ENCODE measurements at places on chromosomes 2 and 18.

GRCh38 chr2:159612255-159612901, 4.0 kb downstream of the BAZ2B start:
- DNase-seq: no peak

GRCh38 chr2:65232636-65233035, 5.0 kb downstream of the ACTR2 start:
- no peak for DNase-seq

GRCh38 chr2:106607371-106607770, 120.2 kb downstream of the CD8B2 start:
- DNase-seq: no peak

GRCh38 chr2:188291617-188292347, at the start of gene GULP1:
GULP1 (plus strand) TSS chr2:188291874; CDS start chr2:188477703, 185,829 bp downstream.
- no peak for DNase-seq

- DNase-seq: no peak
These were observed 12.8 kb downstream of the RBFA start for GRCh38 chr18:80046961-80047541.

- DNase-seq: no peak
These were observed 203.6 kb downstream of the FHOD3 start for GRCh38 chr18:36501100-36501499.

DNA sequence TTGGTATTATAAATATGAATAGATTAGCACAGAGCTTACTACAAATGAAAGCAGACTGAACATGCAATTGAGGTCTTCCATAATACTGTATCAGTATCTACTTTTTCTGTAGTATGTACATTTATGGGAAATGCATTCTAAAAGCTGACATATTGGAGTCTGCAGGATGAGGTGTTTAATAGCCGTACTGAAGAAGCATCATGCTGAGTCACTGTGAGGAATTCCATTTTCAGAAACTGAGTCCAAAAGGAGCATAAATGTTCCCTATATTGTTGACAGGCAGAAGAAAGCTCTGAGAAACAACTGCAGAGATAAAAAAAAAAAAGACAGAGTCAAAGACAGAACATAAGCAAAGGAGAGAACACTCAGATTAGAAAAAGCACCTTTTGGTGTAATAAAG, 366.7 kb upstream of the SPHKAP start:
- DNase-seq: no peak

- no peak for DNase-seq
These were observed 118.9 kb upstream of the ARL5A start for GRCh38 chr2:151946899-151947812.

DNA sequence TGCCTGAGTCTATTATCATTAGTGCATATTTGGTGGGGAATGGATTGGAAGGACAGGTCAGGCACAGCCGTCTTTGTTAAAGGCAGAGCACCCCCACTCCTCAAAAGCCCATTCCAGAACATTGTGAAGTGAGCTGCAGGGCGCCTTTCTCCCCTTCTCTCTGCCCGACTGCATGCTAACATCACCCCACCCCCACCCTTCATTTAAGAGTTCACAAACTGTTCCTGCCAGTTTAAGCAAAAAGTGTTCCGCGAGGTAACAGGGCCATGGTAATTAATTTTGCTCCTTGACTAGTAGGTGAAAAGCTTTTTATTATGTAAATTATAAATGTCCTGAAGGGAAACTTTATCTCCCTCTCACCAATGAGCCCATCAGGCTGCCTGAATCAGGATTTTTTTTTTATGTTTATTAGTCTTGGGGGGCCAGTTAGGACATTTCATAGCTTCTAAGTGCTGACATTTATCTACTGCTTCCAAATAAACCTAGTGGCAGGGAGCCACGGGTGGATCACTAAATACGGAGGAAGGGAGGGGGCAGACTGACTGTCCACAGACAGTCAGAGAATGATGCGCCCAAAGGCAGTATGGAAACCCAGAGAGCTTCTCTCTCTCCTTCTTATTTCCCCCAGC, 99.4 kb downstream of the FTCDNL1 start:
- DNase-seq: no peak

GRCh38 chr2:122193622-122194021, 438.2 kb downstream of the TSN start:
- no peak for DNase-seq

DNA sequence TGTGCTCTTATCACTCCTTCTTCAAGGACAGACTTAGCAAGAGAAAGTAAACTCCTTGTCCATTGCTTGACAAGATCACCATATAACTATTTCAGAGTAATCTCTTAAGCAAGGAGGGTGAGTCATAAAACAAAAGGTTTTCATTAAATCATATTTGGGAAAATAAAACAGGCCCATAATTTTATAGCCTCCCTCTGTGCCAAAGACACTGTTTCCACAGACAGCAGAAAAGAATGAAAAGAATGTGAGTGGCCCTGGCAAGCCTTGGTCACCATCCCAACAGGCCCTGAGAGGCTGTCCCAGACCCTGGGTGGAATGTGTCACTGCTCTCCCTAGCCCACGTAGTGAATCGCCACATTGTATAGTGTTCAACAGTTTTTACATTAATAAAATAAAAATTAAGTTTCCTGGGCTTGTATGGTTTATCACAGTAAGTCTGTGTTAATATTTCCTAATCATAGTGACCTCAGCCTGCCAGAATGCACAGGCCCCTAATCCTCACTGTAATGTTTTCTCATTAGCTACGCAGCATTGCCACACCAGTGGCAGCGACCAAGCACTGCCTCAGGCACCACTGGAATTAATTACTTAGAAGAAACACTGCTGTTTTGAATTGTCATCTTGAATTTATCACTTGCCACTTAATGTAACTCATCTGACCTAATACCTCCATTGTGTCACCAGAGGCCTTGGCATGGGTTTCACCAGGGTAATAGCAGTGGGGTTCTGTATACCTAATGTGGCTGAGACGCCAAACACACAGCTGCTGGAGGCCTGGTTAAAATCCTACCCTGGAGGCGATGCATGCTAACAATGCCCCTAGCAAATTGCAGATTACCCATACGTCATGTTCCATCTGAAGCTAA, 401.9 kb downstream of the LNPK start:
- DNase-seq: no peak

DNA sequence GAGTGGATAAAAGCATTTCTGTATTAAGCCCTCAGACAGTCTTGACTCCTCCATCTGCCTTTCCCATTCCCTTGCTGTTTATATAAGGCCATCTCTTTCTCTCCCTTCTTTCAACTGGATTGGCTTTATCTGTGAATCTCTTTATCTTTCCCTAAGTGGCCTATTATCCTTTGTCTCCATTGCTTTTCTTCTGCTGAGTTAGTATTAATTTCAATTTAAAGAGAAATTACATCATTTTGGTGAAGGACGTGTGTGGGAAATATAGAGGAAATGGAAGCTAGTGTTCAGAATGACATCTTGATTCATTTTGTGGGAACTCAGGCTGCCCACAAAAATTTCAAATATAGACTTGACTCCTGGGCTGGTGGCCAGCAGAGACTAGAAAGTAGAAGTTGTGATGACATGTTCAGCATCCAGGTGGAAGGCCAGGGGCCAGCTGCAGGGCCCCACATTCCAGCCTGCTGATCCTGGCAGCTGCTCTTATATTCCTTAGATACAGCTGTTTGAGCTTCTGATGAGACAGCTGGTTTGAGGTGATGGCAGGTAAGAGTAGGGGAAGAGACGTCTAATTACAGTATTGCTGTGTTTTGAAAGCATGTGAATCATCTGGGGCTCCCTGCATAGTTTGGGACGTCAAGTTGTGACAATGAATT, 52.3 kb downstream of the DIS3L2 start:
- no peak for DNase-seq

DNA sequence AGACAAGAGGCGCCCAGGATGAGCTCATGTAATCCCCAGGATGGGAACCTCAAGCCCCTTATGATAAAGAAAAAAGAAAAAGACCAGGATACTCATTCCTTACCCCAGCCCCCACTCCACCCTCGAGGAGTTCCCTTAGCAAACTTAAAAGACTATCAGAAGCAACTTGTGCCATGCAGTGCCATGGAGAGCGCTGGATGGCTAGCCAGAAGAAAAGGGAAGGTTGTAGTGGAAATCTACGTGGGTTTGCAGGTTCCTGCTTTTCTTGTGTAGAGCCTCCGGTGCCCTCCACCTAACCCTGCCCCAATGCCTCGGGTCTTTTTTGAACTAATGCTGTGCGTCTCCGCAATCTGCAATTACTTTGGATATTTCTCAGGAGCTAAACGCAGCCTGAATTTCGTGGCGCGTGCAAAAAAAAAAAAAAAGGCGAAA, 16.2 kb upstream of the BCL11A start:
- DNase-seq: no peak

- DNase-seq: no peak
These were observed 1.1 kb upstream of the CDH2 start for GRCh38 chr18:28177828-28178635.

- no peak for DNase-seq
These were observed 126.0 kb downstream of the OSBPL1A start for GRCh38 chr18:24271381-24272228.

GRCh38 chr18:45505497-45506206, 109.6 kb upstream of the SLC14A2 start:
- no peak for DNase-seq

- DNase-seq: no peak
These were observed 303.2 kb upstream of the UBE2E3 start for GRCh38 chr2:180677200-180677599.

GRCh38 chr2:61478086-61478485, 7.2 kb upstream of the USP34 start:
- no peak for DNase-seq

- no peak for DNase-seq
These were observed 138.6 kb downstream of the ALK start for GRCh38 chr2:29782549-29783458.

DNA sequence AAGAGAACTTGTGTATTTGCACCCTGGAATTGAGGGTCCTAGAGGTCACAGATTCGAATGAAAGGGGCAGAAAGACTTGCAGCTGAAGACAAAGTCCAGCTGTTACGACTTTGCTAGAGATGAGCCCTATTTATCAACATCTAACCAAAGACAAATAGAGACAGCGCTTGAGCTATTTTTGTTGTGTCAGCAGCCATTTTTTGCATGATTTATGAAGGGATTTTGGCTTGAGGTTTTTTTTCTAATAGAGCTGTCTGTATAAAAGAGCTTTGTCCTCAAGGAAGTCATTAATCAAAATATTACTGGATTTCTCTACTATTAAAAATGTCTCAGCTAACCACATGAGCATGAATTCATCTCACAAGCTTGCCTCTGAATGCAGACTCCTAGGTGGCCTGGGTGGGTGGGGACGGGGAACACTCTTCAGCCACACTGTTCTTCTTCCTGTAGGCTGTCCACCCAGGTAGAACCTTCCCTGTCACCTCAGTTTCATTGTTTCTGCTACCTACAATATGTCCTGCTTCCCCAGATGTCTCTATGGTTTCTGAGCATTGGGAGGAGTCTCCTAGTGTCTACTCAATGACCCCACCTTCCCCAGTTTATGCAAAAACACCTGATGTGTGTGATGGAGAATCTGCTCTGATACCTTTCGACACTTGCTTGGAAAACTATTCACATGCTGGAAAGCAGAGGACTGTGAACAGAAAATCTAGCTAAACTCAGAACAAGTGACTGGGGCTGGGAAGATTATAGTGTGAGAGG, 7.2 kb upstream of the CD226 start:
- DNase-seq: no peak

DNA sequence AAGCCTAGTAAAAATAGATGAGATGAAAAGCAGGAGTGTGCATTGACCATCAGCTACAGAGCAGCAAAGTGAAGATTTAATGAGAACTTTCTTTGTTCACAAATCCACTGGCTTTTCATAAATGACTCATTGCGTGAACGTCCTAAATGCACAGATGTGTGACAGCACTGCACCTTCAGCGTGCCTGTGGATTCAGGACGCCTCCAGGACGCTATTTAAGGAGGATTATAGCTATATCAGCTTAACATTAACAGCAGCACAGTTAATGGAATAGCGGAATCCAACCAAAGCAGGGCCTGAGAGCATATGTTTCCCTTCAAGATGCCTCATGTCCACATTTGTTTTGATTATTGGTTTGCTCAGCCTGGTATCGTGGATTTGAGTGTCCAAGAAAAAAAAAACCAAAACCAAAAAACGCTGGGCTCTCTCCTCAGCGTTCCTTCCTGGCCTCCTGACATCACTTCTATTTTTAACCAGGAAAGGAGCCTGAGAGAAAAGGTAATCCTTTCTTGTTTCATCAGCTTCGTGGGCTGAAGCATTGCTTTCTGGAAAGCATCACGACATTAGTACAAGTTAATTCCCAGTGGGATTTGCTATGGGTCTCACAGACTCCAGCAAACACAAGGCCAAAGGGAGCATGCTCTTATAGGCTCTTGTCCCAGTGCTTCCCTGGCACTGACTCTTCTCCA, 447.0 kb upstream of the SMIM21 start:
- DNase-seq: no peak

- no peak for DNase-seq
These were observed 26.3 kb upstream of the NPC1 start for GRCh38 chr18:23612434-23613090.

DNA sequence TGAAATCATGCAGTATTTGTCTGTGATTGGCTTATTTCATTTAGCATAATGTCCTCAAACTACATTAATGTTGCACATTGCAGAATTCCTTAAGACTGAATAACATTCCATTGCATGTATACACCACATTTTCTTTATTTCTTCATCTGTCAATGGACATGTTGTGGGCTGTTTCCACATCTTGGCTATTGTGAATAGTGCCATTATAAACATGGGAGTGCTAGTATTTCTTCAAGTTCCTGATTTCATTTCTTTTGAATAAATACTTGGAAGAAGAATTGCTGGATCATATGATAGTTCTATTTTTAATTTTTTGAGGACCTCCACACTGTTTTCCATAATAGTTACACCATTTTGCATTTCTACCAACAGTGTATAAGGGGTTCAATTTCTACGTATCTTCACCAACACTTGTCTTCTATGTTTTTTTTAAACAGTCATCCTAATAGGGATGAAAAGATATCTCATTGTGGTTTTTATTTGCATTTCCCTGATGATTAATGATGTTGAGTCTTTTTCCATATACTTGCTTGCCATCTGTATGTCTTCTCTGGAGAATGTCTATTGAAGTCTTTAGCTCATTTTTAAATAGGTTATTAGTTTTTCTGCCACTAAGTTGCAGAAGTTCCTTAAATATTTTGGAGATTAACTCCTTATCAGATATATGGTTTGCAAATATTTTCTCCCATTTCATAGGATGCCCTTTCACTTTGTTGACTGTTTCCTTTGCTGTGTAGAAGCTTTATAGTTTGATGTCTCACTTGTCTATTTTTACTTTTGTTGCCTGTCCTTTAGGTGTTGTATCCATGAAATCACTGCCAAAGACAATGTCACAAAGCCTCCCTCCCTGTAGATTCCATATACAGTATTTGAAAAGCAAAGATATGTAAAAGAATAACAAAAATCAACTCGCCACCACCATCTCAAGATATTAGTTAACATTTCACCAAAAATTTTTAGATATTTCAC, 14.6 kb downstream of the FBXO11 start:
- DNase-seq: no peak

- DNase-seq: no peak
These were observed 174.2 kb downstream of the WDR7 start for GRCh38 chr18:56825321-56825720.

GRCh38 chr2:41691561-41691960, 356.3 kb upstream of the PKDCC start:
- DNase-seq: no peak

DNA sequence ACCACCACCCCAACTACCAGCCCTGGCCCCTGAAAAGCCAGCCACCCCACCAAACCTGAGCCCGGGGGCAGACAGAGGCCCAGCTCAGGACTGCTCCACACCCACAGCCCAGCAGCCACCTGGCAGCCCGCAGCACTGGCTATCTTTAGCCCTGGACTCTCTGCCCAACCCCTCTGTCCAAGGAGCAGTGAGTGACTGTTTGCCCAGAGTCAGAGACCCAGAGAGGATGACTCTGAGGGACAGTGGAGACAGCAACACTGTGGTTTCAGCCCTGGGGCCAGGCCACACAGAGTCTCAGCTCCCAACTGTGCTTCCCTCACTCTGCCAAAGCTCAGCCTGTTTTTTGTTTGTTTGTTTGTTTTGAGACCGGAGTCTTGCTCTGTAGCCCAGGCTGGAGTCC, 32.6 kb downstream of the BIN1 start:
- no peak for DNase-seq
